Stimulated activated CD8-positive, alpha-beta memory T cell treated with anti-CD3 and anti-CD28 coated beads, Interleukin-4, amount 100 ng/mL, for 4 hours (primary cell): ENCODE measurements at places on chromosomes 6 and 20.

GRCh38 chr6:156107624-156108101, 652.0 kb upstream of the NOX3 start:
- DNase-seq, result no peak

- DNase-seq, result no peak
These were observed 153.2 kb downstream of the TASP1 start for GRCh38 chr20:13485576-13485975.

- no peak for DNase-seq
These were observed 81.7 kb upstream of the FRMD1 start for GRCh38 chr6:168160506-168161370.

DNA sequence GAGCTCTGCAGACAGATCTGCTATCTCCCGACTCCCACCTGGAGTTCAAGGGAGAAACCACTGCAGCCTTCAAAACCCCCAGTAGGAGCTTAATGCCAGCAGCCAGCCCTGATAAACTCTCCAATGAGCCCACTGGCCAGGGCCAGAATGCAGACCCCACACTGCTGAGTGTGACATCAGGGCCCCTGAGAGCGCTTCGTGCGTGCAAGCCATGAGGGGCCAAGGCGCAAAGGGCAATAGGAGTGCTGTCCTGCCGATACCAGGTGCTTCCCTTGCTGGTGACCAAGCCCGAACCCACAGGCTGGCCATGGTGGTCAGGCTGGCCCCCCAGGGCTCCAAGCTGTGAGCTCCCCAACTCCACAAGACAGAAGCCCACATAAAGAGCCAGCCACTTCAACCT, 33.2 kb upstream of the CST7 start:
- DNase-seq, result no peak

GRCh38 chr6:168148231-168148849, 69.3 kb upstream of the FRMD1 start:
- no peak for DNase-seq

- DNase-seq, result no peak
These were observed 656.1 kb downstream of the COL12A1 start for GRCh38 chr6:74549746-74550145.

- DNase-seq, result no peak
These were observed 83.8 kb downstream of the SLC22A23 start for GRCh38 chr6:3372912-3373554.

DNA sequence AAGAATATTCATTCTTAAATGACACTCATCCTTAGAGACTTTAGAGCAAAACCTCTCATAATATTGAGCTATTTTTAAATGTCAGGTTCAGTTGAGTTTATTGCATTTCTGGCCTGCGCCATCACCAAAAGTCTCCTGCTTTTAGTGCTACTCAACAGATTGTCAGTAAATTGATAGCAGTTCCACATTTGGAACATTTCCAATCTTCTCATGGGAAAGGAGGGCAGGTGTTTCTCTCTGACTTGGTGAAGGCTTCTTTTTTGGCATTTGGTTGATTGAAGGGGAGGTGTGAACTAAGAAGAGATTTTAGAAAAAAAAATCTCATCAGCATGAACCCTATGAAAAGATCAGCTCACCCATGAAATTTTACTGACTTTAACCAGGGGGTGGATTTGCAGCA, 125.9 kb upstream of the INSM1 start:
- no peak for DNase-seq
